Activated CD8-positive, alpha-beta memory T cell treated with anti-CD3 and anti-CD28 coated beads for 1 hour (primary cell): ENCODE measurements at places on chromosomes 6 and 20.

GRCh38 chr6:47360388-47360787 lies 50.7 kb upstream of the TNFRSF21 start:
- DNase-seq: no peak

GRCh38 chr6:151026041-151026663 lies 160.7 kb downstream of the MTHFD1L start:
- DNase-seq: no peak

GRCh38 chr6:96582021-96582420 lies 19.1 kb downstream of the FHL5 start:
- DNase-seq: no peak

GRCh38 chr6:78911218-78911940 lies 44.0 kb downstream of the IRAK1BP1 start:
- DNase-seq: no peak

- DNase-seq: no peak
These were observed 348.8 kb upstream of the SPTLC3 start for GRCh38 chr20:12659942-12660341.

- no peak for DNase-seq
These were observed 11.1 kb downstream of the GLP1R start for GRCh38 chr6:39059496-39060310.

DNA sequence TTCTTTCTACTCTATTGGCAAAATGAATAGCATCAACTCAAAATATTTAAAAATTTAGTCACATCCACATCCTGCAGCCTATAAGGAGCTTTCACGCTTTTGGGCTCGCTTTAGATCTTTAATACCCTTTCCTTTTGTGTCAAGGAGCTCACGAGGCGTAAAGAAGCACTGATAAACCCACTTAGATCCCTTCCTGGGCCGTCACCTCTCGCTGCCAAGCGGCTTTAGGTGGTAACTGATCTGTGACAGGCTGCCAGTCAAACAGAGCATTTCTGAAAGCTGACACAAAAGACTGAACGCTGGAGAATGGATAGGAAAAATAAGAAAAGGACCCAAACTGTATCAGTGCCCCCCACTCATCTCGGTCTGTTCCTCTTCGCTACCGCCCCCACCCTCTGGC lies 385.7 kb upstream of the MMS22L start:
- DNase-seq: no peak

- no peak for DNase-seq
These were observed 330.5 kb downstream of the SOX4 start for GRCh38 chr6:21924002-21924401.

DNA sequence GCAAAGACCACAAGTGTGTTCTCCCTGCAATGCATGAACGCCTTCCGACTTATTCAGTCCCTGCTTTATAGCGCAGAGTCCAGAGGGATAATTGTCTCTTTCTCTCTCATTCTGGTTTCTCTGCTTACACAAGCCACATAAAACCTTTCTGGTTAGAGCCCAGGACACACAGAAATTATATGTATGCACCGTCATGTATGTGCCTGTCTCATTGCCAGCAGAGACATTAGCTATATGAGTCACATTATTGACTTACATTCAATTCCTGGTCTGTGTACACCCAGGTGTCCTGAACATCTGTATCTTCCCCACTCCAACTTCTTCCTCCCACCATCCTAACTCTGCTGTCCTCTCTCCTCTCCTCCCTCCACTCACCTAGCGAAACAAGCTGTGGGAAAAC lies 44.0 kb downstream of the LRFN2 start:
- no peak for DNase-seq
